ENCODE measurements at places on chromosomes 2 and 18.

GRCh38 chr2:22934747-22935146 lies 450.2 kb upstream of the KLHL29 start:
- DNase-seq, result no peak

DNA sequence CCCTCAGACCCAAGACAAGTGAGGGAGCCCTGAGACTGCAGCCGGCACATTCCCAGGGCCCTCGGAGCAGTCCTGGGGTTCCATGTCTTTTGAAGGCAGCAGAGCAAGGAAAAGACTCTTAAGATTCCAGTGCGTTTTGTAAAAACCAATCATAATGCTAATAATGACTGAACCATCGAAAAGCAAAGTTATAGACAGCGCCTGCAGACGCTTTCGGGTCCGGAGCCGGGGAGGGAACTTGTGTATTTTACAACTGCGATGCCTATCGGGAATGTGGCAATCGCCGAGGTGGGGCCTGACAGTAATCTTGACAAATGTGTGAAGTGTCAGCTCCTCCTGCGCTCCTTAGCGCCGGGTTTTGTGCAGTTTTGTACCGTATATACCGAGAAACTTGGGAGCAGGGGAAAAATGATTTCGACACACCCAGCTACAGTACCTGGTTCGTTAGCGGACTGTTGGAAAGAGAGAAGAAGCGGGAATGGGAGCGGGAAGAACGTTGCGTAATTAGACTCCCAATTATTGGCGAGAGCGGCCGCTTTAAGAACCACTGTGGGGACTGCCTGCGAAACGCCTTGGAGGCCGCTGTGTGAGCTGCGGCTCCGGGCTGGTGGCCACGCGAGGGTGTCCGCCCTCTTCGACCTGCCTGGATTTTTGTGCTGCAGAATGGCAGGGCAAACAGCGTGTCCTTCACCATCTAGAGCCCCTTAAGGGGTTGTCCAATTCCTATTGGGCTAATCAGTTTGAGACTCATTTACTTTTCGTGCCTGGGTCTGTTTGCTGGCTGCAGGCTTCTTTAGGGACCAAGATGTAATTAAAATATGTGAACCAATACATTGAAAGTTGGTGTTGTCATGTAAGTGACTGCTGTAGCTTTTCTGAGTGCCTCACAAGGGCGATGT lies 2.4 kb downstream of the EPAS1 start:
- no peak for DNase-seq

DNA sequence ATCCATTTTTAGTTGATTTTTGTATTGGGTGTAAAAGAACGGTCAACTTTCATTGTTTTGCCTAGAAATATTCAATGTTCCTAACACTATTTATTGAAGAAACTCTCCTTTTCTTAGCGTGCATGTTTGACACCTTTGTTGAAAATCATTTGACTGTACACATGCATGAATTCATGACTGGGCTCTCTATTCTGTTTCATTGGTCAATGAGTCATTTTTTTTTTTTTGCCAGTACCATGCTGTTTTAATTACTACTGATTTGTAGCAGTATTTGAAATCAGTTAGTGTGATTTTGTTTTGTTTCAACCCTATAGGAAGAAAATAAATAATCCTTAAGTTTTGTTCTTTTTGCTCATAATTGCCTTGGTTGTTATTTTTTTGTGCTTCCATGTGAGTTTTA lies 828.7 kb downstream of the SUCLG1 start:
- no peak for DNase-seq

GRCh38 chr2:168365094-168365621 lies 90.9 kb upstream of the CERS6 start:
- DNase-seq, result no peak

GRCh38 chr2:26894136-26894535 lies 46.2 kb downstream of the DPYSL5 start:
- no peak for DNase-seq

- DNase-seq, result no peak
Observed at GRCh38 chr2:12430407-12431133, 286.2 kb upstream of the TRIB2 start.

DNA sequence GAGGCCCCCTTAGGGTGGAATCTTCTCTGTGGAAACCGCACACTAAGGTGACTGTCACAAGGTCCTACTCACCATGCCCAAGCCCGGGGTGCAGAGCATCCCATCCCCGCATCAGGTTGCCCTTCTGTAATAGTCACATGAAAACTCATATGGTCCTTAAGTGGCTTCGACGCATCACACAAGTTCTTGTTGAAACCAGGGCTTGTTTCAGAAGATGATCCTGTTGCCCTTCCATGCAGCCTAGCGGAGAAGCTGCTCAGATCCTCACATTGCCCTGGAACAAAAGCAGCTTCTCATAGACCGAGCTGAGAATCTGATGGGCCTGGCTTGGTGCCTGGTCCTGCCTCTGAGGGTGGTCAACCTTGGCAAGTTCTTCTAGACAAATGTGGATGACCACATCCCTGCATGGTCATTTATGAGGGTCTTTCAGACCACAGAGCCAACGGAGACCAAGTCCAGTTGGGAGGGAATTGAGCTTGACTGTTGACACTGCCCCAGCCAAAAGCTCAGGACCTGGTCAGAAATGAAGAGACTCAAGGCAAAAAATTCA lies 54.1 kb downstream of the PDCL3 start:
- DNase-seq, result no peak

- no peak for DNase-seq
Observed at GRCh38 chr2:178530625-178531142, 50.4 kb downstream of the PLEKHA3 start.

DNA sequence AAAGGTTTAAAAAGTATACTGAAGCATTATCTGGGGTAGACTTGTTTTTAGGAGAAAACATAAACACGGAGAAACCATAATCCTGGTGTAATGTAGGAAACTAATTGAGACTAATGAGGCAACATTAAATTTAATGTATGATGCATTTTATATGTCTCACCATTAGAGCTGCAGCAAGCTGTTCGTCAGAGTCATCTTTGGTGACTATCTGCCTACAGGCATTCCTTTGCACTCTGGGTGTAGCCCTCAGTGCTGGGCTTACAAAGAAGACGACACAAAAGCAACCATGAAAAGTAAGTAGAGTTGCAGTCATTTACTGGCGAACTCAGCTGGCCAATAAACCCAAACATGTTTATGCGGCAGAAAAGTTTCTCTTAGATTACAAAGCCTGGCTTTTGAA lies 415.3 kb upstream of the ZEB2 start:
- no peak for DNase-seq

- DNase-seq, result no peak
Observed at GRCh38 chr2:72106978-72107377, 40.7 kb downstream of the CYP26B1 start.

DNA sequence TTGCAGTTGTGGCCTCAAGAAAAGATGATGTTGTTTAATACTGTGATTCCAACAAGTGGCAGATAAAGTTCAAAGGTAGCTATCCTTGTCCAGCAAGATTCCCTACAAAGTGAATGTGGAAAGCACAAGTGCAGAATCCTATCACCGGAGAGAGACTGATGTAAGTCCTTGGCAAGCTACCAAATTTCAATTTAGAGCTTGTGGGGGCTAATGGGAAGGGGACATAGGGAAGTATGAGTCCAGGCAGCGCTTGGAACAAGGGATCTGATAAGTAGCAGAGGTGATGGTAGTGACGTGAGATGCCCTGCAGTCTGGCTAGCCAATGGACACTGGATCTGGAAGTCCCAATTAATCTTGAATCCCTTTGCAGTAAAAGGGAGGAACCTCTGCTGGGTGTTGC lies 165.2 kb upstream of the DTNA start:
- no peak for DNase-seq

DNA sequence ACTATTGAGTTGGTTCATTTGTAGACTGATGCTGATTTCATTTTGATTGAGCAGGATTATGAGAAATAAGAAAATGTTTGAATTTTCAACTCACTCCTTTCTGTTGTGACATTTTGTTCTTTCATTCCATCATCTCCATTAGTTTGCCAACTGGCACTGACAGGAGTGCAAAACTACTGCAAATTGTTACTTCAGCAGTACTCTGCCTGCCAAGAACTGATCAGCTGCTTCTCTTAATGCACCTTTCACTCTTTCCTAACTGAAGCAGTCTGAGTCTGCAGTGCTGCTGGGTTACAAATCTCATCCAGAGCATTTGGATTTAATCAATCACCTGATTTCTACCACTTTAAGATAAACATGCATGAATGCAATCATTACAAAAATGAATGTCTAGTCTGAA lies 70.9 kb downstream of the TMEFF2 start:
- no peak for DNase-seq

DNA sequence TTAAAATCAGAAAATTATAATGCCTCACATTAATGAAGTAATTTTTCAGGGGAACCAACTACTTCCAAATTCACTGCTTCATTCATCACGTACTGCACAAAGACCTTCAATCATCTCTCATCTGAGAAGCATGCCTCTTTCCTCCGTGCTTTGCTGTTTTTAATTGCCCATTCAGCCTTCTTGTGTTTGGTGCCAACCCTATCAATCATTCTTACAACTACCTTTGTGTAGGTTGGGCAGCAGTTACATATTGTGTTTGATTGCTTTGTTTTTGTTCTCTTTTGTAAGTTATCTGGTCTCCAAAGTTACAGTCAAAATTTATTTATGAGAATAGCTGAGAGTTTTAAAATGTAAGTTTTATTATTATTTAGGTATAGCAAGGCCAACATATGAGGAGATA lies 549.0 kb upstream of the SLC8A1 start:
- no peak for DNase-seq

DNA sequence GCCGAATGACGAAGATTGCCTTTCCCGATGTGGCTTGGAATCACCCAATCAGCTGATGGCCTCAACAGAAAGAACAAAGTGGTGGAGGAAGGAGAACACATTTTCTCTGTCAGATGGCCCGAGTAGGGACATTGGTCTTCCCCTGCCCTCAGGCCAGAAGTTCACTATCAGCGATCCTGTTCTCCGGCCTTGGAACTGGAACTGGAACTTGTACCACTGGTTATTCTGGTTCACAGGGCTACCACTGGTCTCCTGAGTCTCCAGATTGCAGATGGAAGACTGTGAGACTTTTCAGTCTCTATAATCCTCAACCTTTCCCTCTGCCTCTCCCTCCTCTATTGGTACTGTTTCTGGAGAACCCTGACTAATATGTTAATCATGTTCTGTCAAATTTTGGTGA lies 180.4 kb downstream of the ANKRD30B start:
- no peak for DNase-seq

DNA sequence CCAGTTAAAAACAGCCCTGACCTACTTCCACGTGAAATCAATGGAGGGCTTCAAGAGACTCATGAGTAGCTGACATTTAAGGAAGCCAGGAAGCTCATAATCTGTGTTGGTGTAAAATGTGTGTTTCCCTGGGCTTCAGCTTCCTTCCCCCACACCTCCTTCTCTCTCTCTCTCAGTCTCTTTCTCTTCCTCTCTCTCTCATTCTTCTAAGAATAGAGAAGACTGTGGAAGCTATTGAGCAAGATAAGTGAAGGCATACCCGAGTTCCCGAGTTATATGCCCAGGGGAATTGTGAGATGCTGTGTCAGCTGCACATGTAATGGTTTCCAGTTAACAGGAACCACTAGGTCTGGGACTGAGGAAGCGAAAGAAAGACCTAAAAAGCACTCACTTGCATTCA lies 199.4 kb downstream of the NYAP2 start:
- DNase-seq, result no peak

DNA sequence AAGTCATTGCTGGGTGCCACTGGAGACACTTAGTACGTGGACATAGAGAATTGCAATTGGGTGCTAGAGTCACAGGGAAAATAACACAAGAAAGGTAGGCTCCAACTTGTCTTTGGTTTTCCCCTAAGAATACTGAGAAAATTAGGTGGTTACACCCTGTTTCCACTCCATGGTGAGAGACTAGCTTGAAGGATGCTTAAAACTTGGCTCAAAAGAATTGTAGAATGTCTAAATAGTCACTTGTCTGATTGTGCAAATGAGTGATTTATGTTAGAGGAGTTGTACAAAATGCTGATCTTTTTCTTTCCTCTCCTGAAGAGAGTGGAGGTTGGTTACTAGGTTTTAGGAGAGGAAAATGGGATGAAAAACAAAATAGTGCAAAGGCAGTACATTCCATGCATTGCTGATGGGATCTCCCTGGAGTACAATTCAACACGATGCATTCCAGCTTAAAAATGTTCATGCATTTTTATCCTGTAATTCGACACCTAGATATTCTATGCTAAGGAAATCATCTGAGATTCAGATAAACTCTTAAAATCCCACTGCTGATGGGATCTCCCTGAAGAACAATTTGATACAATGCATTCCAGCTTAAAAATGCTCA lies 2.2 kb upstream of the SERPINB12 start:
- no peak for DNase-seq

- no peak for DNase-seq
Observed at GRCh38 chr18:79135924-79136323, 66.7 kb downstream of the ATP9B start.
